Activated naive CD4-positive, alpha-beta T cell treated with anti-CD3 and anti-CD28 coated beads, Interleukin-2, amount 50 U/mL, for 72 hours (primary cell): ENCODE measurements at places on chromosomes 6 and 20. TPM values are rescaled to one million over a fixed set of nuclear protein-coding genes. Genes with fewer than 3 reads are reported as not detected.

DNA sequence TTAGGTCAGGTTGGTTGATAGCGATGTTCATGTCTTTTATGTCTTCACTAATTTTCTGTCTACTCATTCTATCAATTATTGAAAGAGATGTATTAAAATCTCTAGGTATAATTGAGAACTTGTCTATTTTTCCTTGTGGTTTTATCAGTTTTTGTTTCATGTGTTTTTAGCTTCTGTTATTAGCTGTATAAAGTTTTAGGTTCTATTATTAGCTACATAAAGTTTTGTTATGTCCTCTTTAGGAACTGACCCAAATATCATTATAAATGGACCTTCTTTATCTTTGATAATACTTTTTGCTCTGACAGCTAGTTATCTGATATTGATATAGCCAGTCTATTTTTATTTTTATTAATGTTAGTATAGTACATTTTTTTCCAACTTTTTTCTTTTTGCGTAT, 92.4 kb upstream of the TMEM170B start:
- no peak for DNase-seq

DNA sequence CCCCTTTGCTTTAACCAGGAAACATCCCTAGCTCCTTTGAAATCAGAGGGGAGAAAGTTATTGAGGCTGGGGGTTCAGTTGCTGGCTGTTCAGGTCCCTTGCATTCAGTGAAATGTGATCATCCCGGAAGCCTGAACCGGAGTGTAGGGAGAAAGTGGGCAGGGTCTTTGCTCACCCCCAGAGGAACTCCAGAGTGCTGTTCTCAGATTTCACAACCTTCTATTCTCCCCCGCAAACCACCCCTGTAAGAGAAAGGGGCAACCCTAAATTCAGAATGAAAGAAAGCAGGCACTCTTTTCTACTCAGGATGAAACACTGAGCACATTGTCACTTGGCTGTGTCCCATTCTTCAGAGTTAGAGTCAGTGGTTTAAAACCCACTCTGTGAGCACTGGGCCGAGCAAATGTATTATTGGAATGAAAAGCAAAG, 139.8 kb downstream of the KHDC1L start:
- no peak for DNase-seq

Gene MOG
- total RNA-seq = not detected

GRCh38 chr6:80348263-80348662, 241.8 kb downstream of the BCKDHB start:
- no peak for DNase-seq

Gene RRBP1
- 38.1 TPM for total RNA-seq

GRCh38 chr20:25336561-25337422, 53.8 kb downstream of the ABHD12 start:
- no peak for DNase-seq

DNA sequence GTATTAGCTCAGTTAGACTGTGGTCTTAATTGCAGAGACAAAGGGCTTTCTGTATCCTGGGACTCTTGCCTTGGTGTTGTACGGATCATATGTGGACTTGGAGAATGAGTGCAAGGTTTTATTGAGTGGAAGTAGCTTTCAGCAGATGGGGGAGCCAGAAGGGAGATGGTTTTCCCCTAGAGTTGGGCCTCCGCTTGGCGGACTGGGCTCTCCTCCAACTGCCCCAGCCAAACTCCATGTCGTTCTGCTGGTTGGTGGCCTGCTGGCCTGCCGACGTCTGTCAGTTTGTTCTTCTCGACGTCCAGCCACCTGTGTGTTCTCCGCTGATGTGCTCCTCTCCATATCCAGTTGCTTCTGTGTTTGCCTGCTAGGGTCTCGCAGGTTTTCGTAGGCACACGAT, 189.5 kb upstream of the FLRT3 start:
- DNase-seq = no peak

Gene SAMD5
- not detected for total RNA-seq

Gene IL17F
- 13.9 TPM for total RNA-seq

DNA sequence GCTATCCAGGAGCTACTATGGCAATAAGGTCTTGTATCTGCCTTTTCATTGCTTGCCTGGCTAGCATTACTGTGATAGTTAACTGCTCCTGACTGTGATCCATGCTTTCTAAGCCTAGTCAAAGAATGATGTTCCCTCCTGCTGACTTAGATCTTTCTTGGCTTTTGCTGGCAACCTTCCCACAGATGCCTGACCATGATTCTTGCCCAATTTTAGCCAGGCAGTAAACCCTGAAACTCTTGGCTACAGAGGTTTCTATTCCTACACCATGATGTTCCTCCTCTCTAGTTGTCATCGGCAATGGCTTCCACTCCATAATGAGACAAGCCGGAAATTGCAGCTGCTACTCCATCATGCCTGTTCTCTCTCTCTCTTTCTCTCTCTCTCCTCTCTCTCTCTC, 238.1 kb downstream of the HAO1 start:
- DNase-seq = no peak

Gene C6orf47
- 15.0 TPM for total RNA-seq

Gene STMND1
- total RNA-seq = 0.43 TPM

DNA sequence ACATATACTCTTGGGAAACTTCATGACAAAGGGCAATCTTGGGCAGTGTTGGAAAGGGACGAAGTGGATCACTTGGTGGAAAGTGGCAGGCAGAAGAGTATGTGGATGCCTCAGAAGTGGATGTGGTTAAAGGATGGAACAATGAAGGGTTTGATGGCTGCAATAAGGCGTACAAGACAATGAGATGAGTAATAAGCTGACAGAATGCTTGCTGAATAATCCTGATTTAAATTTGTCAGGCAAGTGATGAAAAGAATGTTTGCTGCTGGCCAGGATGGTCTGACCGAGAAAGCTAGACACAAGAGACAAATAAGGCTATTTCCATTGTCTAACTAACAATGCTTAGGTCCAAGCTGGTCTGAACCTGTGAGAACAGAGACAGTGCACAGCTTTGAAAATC, 61.6 kb upstream of the CEP85L start:
- no peak for DNase-seq

DNA sequence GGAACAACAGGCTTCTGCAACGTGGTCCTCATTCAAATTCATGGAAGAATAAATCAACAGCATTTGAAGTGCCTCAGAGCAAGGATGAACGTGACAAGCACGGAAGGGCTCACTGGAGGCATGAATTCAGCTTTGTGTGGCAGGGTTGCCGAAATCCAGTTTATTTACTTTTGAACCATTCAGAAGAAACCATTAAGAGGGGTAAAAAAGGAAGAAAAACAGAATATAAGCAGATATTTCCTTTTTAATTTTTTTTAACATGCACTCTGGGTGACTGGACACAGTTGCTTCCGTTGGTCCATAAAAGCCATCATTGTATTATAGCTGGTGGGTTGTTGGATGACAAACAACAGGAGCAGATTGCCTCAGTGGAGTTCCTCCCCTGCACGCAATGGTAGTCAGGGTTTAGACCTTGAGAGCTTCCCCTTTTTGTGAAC, 17.3 kb upstream of the SNRPB2 start:
- DNase-seq = no peak

Gene EPPIN
- not detected for total RNA-seq

Gene GJA1
- total RNA-seq = 0.08 TPM

Gene DDO
- total RNA-seq = not detected

DNA sequence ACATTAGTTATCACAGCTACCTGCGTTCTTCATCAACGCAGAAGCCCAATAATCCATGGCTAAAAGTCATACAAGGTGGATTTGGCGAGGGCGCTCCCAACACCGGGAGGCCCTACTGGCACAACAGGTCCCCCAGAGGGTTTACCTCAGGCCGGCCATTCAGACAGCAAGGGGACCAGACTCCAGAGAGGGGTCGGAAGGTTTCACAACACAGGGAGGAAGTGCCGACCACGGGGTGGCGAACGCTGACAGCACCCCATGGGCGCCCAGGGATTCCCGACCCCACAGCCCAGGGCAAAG, 1515.9 kb upstream of the DEFB115 start:
- no peak for DNase-seq

GRCh38 chr20:33311011-33311410, 28.0 kb downstream of the BPIFB1 start:
- no peak for DNase-seq

DNA sequence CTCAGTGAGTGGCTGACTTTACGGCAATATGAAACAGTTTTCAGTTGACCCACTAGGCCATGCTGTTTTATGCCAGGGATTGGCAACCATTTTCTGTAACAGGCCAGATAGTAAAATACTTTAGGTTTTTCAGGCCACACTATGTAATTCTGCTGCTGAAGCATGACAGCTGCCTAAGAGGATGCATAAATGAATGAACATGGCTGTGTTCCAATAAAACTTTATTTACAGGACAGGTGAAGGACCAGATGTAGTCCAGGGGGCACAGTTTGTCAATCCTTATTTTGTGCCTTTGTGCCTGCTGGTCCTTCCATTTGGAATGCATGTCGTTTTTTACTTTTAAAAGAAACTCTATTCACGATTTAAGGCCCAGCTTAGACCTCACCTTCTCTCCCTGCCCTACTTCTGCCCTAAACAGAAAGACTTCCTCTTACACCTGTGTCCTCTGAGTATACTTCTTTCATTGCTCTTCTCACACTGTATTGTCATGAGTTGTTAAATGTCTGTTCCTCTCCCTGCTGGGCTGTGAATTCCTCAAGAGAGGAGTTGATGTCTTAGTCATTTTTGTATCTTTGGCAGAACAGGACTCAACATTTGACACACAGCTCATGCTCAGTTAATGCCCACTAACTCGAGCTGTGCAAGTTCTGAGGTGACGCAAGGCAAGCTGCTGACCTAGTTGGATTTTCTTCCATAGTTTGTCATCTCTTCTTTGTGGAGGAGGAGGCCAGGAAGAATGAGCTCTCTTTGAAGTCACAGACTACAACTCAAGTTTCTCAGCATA, 90.1 kb upstream of the MAP7 start:
- DNase-seq = no peak

DNA sequence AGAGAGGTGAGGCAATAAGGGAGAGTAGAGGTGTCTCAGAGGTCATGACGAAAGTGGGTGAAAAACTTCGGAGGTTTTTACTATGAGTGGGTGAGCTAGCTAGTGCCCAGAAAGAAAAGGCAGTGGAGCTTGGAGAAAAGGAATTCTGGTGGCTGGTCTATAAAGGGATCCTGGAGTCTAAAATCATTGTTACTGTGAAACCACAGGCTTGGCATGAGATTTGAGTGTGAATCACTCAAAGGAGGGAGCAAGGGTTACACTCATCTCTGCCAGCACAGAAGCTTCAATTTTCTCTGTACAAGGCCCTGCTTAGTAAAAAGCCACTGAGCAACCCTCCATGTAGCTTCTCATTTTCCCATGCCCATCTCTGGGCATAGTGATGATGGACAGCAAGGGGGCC, 47.5 kb downstream of the CD83 start:
- DNase-seq = no peak

DNA sequence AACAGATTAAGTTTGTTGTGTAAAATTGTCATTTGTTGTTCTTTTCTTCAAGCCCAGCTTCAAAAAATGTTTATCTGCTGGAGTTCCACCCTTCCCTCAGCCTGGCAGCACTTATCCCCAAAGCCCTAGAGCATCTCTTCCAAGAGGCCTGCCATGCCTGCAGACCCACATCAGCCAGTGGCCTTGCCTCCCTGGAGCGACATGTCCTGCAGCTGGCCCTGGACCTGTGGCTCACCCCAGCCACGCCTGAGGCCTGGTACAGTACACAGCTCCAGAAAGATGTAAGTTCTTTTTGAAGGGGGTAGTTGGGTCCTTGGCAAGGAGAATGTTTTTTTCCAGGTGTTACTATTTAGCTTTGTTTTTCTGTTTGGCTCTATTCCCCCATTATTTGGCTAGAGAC, 124.8 kb downstream of the CD164 start:
- no peak for DNase-seq

- DNase-seq = no peak
These were observed 40.4 kb downstream of the MAN1A1 start for GRCh38 chr6:119308991-119309657.

DNA sequence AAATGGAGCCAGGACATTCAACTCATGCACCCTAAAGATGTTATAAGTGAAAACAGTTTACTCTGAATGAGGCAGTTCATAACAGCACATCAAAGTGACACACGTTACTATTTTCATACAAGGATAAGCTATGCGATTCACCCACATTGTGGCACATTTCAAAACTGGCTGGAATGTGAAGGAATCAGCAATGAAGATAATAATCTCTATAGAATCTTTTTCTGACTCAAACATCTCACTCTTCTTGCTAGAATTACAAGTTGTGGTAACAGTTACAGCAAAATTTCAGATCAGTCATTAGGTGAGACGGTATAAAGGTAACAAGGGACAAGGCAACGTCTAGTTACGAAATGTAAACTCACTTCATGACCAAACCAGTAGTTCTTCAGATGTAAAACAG, 17.5 kb downstream of the TMEM244 start:
- no peak for DNase-seq

DNA sequence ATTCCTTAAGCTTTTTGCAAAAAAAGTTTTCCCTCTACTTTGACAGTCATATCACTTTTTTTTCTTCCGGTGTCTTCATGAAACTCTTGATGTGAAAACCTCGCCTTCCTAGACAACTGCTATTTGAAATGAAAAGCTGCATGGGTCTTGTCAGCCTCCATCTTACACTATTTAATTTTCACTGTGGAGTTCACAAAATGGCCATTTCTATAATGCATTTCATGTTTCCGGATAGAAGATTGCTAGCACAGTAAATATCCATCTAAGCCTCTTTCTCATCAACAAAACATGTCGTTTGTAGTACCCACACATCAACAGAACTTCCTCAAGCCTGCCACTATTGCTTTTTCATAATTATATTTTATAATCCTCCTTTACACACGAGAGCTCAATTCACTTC, 204.9 kb upstream of the ID4 start:
- DNase-seq = no peak

DNA sequence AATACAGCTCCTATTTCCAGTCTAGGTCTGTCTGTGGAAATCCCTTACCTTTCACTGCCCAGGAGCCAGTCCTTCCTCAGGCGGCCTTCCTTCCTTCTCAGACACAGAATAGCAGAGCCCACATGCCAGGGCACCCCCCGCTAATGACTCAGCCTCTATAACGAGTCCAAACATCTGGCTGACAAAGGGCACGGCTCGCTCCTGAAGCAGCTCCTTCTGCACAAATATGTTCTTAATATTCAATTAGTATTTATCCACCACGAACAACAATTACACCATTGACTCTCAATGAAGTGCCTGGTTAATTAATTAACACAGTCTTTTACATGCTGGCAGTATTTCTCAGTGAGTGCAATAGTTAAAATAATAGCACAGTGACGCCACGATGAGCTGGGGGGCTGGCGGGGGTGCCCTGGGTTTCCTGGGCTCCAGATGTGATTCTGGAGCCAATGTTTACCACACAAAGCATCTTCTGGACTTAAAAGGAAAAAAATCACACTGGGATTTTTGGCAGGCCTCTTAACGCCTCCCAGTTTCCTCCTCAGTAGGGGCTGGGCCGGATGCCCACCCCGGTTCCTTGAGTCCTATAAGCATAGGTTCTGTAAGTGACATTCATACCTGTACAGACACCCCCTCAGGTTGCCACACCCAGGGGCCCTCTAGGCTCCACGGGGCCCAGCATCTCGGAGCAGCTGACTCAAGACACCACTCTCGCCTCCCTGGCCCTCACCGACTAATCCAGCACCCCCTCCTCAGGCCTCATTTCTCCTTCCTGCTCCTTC, 158.6 kb upstream of the MLN start:
- no peak for DNase-seq

GRCh38 chr6:170069611-170070010, 221.3 kb downstream of the DLL1 start:
- DNase-seq = no peak
